ENCODE measurements at places on chromosomes 11 and 22.

- DNase-seq = no peak
Observed at GRCh38 chr11:125763483-125763882, 15.1 kb downstream of the PATE2 start.

GRCh38 chr11:62669420-62670161 is 1.9 kb upstream of the UQCC3 start:
- no peak for DNase-seq

DNA sequence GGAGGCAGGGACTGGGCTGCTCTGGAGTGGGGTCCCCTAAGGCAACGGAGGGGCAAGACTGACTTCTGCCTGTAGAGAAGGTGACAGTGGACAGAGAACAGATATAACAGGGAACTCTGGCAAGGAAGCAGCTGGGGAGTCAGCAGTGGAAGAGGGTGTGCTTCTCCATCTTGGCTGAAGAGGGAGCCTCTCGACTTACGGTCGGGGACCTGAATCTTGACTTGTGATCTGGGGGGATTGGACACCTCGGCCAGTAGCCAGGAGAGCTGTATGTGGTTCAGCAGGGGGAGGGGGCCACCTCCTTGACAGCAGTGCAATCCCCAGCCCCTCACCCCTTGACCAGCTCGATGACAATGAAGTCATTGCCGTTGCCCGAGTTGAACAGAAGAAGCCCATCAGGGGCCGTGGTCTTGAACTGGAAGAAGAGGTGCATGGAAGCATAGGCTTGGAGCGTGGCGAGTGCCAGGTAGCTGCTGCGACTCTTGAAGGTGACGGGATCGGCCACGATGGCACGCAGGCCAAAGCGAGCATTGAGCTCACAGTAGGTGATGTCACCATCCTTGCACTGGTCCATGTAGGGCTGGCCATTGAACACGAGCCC is 60.0 kb downstream of the SLC22A12 start:
- no peak for DNase-seq

GRCh38 chr22:35039625-35040024 is 26.3 kb upstream of the ISX start:
- DNase-seq = no peak
